Right lung (tissue), 10 donors: ENCODE measurements at places on chromosomes 7 and 10. TPM values are rescaled to one million over a fixed set of nuclear protein-coding genes. Genes with fewer than 3 reads are reported as not detected.

The TUBAL3 gene
- polyA plus RNA-seq = not detected

The LRRC61 gene
- 19.7 TPM for polyA plus RNA-seq

The FAM185A gene
- 13.7 TPM for polyA plus RNA-seq

The CRPPA gene
- 3.0 TPM for polyA plus RNA-seq

The SFTPA1 gene
- polyA plus RNA-seq = 81.8 TPM

The MINDY3 gene
- polyA plus RNA-seq = 50.7 TPM

The AUTS2 gene
- polyA plus RNA-seq = 97.6 TPM

The HYAL4 gene
- 0.93 TPM for polyA plus RNA-seq

The GHITM gene
- 124 TPM for polyA plus RNA-seq

The LIPJ gene
- 0.19 TPM for polyA plus RNA-seq

The MYH16 gene
- polyA plus RNA-seq = 0.07 TPM

The ZNF804B gene
- polyA plus RNA-seq = 0.09 TPM

The MINPP1 gene
- 51.0 TPM for polyA plus RNA-seq

The VSTM4 gene
- 29.6 TPM for polyA plus RNA-seq

The OPN1SW gene
- polyA plus RNA-seq = 1.5 TPM

The ITIH5 gene
- 31.9 TPM for polyA plus RNA-seq
